ENCODE measurements at places on chromosomes 5 and 9. TPM values are rescaled to one million over a fixed set of nuclear protein-coding genes. Genes with fewer than 3 reads are reported as not detected.

Gene ENHO
- total RNA-seq, result 0.22 TPM

Gene AMBP
- not detected for total RNA-seq

Gene DMRTA1
- 0.27 TPM for total RNA-seq

Gene FOXI1
- total RNA-seq, result not detected

Gene ZDHHC11
- 0.80 TPM for total RNA-seq

Gene SLC6A18
- not detected for total RNA-seq

Gene TMEM215
- total RNA-seq, result not detected

Gene FCN1
- total RNA-seq, result not detected

Gene SPATA6L
- total RNA-seq, result 1.8 TPM

Gene BAG1
- total RNA-seq, result 58.1 TPM

Gene CD72
- total RNA-seq, result not detected

Gene PCDHA4
- 0.22 TPM for total RNA-seq

Gene OTP
- total RNA-seq, result not detected

Gene FAF2
- 56.4 TPM for total RNA-seq

Gene MINAR2
- not detected for total RNA-seq

Gene GMCL2
- not detected for total RNA-seq

Gene RARS1
- total RNA-seq, result 274 TPM

Gene PDE8B
- total RNA-seq, result under 0.01 TPM
